ENCODE measurements at places on chromosomes 2 and 18.

GRCh38 chr2:183610724-183611123 lies 486.5 kb downstream of the NUP35 start:
- DNase-seq, result no peak

GRCh38 chr18:76564117-76564516 lies 69.1 kb upstream of the ZNF516 start:
- DNase-seq, result no peak

GRCh38 chr18:13629841-13630715 lies 96.3 kb downstream of the FAM210A start:
- DNase-seq, result peak; percentile 39

GRCh38 chr18:9707381-9708056 lies 582 bp upstream of the RAB31 start:
- no peak for DNase-seq

DNA sequence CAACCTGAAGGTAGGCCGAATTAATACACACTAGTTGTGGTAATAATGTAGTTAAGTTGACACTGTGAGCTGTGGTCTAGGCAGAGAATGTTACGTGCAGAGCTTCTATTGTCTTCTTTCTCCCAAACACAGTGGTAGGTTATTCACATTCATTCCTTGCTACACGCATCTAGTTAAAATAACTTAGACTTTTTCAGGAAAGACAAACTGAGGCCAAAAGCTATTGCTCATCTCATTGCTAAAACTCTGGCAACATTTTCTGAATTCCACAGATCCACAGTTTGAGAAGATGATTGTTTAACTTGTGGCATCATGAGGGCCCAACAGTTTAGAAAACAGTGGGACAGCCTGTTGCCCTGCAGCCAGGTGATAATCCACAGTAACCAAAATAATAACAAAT lies 850.4 kb upstream of the FSHR start:
- no peak for DNase-seq
